ENCODE measurements at places on chromosomes 7 and 10.

- DNase-seq, result no peak
Measured at GRCh38 chr10:30176182-30176581, 116.8 kb upstream of the JCAD start.

DNA sequence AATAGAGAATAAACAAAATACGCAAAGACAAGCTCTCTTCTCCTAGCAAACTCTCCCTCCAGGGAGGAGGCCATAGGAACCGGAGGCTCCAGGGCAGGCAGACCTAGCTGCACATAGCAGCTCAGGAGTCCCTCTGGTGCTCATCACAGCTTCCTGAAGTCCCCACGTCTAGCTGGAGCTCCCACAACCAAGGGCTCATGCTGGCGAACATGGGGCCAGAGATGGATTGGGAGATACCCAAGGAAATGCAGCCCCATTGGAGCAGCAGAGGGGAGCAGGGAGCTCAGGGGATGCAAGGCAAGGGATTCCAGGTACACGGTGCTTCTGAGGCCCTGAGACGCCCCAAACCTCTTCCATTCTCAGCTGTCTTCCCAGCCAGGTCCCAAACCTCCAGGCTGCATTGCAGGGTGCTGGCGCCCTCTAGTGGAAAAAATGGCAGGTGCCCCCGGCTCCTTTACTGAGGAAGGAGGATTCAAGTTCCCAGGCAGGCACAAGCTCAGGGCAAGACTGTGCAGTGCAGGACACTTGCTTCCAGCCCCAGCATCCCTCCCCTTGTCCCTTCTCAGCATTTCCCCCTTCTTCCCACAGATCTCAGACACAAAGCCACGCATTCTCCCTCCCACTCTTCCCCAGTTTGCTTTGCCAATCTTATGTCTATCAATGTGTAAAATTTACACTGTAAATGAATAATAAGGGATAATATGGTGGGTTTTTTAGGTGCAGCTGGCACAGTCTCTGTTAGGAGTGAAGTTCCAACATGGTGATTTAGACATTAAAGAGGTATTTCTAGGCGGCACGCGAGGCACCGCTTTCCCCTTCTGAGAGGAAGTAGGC, 46.2 kb downstream of the GPAM start:
- peak; percentile 35 for DNase-seq

DNA sequence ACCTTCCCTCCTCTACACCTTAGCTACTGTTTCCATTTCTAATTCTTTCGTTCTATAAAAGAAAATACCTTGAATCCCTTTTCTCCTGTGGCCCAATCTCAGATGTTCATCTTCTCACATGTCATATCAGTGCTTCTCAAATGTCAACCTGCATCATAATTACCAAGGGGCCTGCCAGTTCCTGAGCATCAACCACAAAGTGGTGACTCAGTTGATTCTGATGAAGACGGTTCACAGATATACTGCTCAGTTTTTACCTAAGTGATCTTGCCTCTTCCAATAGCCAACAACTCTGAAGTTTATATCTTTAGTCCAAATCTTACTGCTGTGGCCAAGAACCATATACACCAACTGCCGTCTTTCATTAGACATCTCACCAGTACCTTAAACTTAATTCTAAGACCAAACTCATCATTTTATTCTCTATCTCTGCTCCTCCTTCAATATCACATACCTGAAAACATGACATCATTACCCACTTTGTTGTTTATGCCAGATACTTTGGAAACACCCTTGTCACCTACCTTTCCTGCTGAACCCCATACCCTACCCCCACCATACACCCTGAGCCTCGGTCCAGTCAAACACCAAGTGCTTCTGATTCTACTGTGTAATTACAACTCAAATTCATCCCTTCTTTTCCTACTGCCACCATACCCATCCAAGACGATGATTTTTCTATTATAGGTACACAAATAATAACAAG, 115.5 kb downstream of the LMBR1 start:
- DNase-seq, result no peak

DNA sequence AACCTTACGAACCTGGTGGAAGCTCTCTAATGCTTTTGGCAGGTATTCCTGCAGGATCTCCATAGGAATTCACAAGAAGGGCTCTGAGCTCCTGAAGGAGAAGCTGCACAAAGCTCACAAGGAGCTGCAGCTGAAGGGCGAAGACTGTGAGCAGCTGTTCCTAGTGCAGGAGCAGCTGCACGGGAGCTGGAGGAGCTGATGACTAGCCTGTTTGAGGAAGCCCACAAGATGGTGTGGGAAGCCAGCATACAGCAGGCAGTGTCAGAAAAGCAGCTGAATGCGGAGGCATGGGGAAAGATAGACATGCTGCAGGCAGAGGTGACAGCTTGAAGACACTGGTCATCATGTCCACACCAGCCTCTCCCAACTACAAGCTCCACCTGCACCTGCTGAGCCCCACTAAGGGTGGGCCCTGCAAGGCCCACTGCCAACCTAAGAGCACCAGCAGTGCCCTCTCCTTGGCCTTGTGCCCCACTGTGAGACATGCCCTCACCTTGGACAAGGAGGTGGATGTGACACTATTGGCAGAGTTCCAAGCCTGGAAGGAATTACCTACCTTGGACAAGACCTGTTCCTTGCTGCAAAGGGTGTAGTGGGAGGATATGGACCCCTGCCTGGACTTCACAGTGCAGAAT, 250.6 kb downstream of the BBS9 start:
- DNase-seq, result no peak

DNA sequence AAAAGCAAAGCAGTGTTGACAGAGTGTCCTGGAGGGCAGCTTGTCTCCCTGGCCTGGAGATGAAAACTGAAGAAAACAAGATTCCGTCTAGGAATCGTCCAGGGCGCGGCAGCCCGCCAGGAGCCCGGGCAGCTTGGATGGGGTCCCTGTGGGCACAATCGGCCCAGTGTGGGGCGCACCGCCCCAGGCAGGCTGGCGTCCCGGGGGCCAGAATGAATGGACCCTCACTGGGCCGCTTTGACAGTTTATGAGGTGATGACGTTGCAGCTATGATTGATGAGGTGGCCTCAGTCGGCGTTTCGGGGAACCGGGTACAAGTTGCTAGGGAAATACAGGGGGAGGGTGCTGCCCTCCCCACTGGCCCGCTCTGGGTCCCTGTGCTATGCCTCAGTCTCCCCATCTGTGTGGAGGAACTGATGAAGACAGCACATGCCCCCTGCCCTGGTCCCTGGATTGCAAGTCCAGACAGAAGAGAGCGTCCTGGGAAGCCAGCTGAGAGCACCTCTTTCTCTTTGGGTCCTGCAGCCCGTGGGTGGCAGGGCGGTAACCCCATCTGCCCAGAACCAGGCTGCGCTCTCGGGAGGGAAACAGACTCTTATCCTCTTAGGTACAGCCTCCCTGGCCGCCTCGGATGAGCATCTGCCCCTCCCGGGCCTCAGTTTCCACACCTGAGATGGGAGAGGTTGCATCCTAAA, 131.3 kb downstream of the LHPP start:
- no peak for DNase-seq

DNA sequence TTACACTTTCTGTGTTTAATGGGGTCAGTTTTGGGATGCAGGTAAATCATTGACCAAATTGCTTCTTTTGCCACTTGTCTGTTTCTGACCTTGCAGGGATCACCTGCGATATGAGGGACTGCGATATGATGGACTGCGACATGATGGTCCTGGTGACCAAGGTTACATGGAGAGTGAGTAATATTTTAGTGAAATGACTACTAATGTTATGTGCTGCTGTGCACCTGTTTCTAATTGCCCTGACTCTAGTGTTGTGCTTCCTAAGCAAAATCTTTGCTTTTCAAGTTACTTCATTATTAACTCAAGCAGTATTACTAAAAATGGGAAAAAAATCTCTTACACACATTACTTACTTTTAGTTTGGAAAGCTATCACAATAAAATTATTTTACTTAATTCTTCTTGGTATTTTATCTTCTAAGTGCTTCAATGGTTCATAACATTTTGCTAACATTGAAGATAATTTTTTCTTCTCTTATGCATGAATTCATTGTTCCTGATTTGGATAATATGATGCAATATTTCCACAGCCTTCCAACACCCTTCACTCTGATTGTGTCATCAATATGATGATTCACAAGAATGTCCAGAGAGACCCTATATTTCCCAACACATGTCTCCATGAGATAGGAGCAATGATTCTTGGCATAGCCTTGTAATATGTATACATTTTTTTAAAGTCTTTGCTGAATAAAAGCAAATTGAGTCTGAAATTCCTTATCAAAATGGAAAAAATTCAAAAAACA, 306.2 kb upstream of the AKR1E2 start:
- DNase-seq, result no peak

- no peak for DNase-seq
Measured at GRCh38 chr7:42194238-42194637, 42.8 kb downstream of the GLI3 start.

DNA sequence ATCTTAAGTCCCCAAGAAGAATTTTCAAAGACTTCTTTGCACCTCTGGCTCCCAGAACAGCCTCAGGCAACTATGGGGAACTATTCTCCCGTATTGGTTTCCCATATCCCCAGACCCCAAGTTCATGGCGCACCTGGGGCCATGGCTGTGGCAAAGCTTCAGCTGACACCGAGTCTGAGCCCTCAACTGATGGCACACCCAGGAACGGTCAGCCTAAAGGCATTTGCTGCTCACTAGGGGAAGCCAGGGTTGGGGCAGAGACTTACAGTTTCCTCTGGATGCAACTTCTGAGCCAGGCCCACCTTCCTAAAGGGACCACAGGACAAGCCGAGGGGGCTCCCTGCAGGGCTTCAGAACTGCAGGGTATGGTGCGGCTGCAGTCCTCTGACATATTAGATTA, 13.7 kb upstream of the CPA1 start:
- no peak for DNase-seq

- DNase-seq, result no peak
Measured at GRCh38 chr7:39458061-39458745, 108.0 kb upstream of the YAE1 start.

GRCh38 chr10:20890009-20890408, 7.1 kb downstream of the NEBL start:
- no peak for DNase-seq

DNA sequence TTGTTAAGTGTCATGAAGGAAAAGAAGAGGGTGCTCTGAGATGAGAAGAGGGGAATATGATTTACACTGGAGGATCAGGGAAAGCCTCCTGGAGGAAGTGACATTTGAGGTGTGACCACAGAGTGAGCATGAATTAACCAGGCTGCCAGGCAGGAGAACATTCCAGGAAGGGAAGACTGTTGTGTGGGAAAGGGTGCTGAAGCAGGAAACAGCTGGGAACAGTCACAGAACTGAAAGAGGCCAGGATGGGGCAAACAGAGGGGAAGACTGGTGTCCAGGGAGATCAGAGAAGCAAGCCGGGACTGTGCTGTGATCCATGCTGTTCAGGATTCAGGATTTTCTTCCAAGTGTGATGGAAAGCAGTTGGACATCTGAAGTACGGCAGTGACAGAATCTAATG, 14.9 kb downstream of the HIPK2 start:
- no peak for DNase-seq

DNA sequence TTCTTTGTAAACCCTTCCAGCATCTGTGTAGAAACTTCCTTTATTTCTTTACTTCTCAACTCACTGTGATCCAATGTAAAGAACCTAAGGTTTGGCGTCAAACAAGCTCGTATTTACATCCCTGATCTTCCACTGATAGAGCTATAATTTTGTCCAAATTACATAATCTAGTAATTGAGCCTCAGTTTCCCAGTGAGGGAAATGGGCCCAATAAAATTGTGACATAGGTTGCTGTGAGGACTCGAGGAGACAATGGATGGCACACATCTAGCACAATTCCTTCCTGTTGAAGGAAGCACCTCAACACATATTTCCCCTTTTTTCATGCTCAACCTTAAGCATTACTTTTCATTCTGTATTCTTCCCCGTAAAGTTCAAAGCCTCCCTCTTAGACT, 193.3 kb upstream of the BMPER start:
- no peak for DNase-seq

GRCh38 chr7:113283861-113284260, 165.5 kb upstream of the SMIM30 start:
- no peak for DNase-seq

- no peak for DNase-seq
Measured at GRCh38 chr7:101121991-101122932, 4.6 kb upstream of the SERPINE1 start.

DNA sequence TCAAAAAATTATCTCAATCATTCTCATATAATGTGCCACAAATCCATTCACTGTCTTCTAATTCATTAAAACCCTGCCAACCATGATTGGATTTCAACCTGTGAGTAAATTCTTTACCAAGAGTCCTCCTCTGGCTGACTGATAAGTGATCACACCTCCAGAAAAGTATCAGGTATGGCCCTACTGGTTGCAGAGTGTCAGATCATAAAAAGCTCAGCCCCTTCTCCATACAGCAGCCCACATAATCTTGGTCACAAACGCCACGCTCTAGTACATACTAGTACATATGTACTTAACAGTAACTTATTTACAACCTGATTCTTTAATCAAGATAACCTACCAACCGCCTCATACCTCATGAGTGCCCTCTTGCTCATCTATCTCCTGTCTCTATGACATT, 26.1 kb downstream of the UBE2H start:
- no peak for DNase-seq

DNA sequence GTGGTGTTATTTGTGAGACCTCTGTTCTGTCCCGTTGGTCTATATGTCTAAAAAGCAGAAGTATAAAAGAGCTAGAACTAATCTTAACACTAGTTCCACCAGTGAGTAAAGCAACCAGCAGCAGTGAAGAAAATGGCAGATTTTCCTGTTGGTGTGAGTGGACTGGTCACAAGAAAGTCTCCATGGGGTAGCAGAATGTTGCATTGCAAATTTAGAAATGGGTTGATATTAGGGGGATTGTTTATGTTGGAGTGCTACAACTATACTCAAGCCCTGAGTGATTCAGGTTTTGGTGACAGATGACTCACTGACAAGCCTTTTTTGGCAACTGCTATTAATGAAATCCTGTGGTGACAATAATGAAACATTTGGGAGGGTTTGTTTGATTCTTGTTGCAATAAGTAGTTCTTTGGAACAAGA, 5.6 kb downstream of the AVL9 start:
- no peak for DNase-seq

DNA sequence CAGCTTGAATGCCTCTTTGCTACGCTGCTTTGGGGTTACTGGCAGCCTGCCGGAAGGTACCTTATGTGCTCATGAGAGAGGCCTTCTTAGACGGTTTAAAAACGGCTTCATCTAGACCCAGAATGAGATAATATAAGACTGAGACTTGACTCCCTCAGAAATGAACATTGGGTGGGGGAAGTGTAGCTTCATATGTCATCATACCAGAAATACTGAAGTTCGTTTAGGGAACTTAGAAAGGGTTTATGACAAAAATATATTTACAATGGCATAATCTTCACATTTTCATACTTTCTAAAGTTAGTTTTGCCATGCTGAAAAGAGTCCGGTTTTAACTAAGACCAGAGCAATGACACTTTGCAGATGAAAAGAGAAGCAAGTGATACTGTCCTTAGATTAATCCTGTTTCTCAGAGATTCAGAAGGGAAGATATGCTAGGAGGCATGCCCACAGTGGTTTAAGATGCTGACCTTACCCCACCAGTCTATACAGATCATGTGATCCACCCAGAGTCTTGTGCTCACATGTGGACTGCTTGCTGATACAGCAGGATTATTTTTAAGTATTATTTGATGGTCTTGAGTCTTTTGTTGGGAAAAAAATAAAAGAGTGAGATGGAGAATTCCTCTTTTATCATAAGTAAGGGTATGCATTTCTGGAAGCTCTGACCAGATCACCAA, 40.8 kb upstream of the HGF start:
- no peak for DNase-seq

GRCh38 chr7:130884437-130885417, 150.7 kb upstream of the KLF14 start:
- DNase-seq, result no peak

- DNase-seq, result no peak
Measured at GRCh38 chr7:155282671-155283070, 15.0 kb upstream of the INSIG1 start.
